ENCODE measurements at places on chromosomes 6 and 20.

DNA sequence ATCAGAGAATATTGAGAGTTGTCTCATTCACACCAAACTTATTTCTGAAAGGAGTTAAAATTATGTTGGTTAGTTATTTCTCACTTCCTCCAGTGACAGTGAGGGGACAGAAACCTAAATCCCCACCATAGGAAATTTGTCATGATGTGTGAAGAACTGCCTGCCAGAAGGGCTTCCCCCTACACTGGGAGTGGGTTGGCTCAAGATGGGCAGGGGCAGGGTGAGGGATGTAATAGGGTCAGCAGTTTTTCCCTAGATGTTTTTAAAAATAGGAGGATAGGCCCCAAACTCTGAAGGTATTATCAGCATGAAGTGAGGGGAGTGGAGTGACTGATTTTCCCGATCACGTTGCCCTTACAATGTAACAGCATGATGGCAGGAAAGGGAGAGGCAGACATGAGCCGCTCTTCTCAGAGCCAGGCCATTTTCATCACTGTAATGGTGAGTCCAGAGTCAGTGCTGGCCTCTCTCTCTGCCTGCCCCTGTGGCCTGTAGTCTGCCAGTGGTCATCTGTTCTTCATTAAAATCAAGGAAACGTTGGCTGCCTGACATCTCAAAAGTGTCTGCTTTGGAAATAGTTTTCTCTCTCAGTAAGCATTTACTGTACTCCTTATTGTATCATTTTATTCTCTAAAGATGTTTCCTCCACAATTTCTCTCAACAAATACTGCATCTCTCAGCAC, 59.8 kb upstream of the SYNJ2 start:
- DNase-seq: no peak

GRCh38 chr6:163806755-163807499, 392.4 kb downstream of the QKI start:
- DNase-seq: no peak

DNA sequence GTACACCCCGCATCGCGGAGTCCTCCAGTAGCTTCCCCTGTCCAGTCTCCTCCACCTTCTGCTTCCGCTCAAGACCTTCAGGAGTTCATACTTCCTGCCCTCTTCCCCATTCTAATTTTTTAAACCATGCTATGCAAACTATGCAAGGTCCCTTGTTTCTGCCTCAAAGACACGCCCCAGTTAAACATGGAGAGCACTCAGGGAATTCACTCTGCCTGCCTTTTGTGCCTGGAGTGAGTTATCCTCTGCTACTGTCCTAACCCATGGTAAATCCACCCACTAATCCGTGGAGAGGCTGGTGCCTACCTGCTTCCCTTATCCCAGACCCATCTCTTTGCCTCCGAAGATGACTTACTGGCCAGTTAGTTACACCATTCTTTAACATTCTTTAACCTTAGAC, 473.7 kb upstream of the JARID2 start:
- DNase-seq: no peak

GRCh38 chr6:141077355-141078333, 1055.1 kb upstream of the GJE1 start:
- DNase-seq: peak; percentile 6

Measured in cerebellar cortex (tissue), 1 donor.